ENCODE measurements at places on chromosomes 13 and 19.
A peak's percentile ranks its signal among the peaks of the same experiment; 100 is the strongest.

DNA sequence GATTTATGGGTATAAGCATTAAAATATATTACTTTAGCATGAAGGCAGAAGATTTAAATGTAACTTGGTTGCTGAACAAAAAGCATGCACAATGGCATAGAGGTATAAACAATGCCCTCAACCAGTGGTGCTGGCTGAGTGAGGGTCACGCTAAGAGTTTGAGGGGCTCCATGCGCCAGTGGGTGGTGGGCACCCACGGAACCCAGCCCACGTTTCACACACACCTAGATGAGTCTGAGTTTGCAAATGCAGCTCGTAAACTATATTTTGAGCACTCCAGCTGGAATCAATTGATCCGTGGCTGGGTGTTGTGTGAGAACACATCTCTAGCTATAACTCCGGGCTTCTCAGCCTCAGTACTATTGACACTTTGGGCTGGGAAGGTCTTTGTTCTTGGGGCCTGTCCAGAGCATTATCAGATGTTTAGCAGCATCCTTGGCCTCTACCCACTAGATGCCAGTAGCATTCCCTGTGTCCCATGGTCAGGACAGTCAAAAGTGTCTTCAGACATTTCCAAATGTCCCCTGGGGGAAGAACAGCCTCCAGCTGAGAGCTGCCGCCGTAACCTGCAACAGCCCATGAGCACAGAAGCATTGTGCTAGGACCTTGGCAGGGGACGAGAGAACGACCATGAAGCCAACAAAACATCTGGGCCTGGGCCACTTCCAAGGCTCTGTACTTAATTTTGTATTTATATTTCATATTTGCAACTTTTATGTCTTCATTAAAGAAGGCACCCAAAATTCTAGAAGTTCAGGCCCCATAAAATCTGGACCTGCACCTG, 108.1 kb upstream of the SOX1 start:
- DNase-seq = no peak

- DNase-seq = no peak
Measured at GRCh38 chr13:75309981-75310580, 171.9 kb downstream of the TBC1D4 start.

DNA sequence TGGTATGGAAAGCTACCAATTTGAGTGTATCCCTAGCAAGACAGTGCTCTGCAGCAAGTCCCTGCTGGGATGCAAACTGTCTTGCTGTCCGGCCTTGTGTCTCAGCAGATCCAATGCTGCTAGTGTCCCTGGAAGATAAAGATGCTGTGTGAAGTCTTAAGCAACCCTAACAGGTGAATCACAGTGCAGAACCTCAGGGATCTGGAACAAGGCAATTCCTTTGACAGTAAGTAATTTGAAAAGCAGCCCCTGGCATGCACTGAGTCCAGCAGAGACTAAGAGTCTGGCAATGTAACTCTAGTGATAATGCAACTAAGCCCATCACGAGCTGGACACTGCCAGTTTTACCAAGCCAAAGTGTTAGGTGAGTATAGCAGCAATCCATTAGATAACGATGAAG, 1.7 kb upstream of the UCHL3 start:
- DNase-seq = no peak

GRCh38 chr13:58728126-58728525, 1096.6 kb downstream of the PCDH17 start:
- DNase-seq = no peak

GRCh38 chr19:53311044-53311443, 22.5 kb upstream of the ZNF845 start:
- DNase-seq = no peak

- no peak for DNase-seq
Measured at GRCh38 chr13:110276553-110276950, 30.4 kb downstream of the COL4A1 start.

- DNase-seq = no peak
Measured at GRCh38 chr19:35040826-35041547, 534 bp upstream of the HPN start.

DNA sequence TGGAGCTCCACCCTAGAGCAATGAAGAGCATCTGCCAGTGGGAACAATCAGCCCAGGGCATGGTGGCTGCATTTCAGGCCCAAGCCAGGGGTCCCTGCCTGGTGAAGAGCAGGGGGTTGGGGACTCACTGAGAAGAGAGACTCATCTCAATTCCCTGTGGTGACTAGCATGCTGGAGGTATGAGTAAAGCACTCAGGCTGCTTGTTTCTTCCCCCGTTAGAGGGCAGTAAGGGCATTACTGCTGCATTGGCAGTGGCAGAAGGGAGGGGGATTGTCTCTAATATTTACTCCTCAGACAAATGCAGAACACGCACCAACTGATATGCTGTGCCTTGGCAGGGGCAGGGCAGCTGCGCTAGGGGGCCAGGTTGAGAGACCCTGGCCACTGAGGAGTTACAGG, 329.1 kb downstream of the SLITRK5 start:
- no peak for DNase-seq

DNA sequence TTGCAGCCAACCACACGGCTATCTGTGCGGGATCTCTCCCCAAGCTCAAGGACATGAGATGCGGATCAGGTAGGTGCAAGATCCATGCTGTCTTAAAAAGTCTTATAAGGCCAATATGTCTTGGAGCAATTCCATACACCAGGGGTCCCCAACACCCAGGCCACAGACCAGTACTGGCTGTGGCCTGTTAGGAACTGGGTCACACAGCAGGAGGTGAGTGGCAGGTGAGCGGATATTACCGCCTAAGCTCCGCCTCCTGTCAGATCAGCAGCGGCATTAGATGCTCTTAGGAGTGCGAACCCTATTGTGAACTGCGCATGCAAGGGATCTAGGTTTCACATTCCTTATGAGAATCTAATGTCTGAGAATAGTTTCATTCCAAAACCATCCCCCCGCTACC, 68.8 kb upstream of the ZNF599 start:
- DNase-seq = no peak

- no peak for DNase-seq
Measured at GRCh38 chr13:47594833-47595232, 406.2 kb downstream of the SUCLA2 start.

DNA sequence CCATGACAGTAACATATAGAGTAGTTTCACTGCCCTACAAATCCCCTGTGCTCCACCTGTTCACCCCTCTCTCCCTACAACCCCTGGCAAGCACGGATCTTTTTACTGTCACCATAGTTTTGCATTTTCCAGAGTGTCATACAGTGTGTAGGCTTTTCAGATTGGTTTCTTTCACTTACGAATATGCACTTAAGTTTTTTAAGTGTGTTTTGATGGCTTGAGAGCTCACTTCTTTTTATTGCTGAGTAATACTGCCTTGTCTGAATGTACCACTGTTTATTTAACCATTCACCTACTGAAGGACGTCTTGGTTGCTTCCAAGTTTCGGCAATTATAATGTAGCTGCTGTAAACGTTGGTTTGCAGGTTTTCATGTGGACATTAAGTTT, 175.1 kb downstream of the ITGBL1 start:
- DNase-seq = no peak

DNA sequence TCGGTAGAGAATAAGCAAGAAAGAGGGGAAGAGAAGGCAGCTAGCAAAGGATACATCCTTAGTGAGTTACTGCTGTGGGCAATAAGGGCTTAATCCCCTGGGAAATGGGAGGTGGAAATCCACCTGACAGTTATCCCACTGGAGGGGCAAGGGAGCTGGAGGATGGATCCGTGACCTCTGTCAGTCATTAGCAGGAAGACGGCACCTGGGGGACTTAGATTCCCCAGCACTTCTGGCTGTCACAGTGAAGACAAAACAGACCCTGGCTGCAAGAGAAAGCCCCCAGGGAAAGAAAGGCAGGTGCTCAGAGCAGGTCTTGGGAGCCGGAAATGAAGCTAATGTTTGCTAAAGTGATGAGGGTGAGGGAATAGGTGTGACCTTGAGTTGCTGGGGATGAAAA, 70.4 kb upstream of the MRI1 start:
- DNase-seq = no peak

DNA sequence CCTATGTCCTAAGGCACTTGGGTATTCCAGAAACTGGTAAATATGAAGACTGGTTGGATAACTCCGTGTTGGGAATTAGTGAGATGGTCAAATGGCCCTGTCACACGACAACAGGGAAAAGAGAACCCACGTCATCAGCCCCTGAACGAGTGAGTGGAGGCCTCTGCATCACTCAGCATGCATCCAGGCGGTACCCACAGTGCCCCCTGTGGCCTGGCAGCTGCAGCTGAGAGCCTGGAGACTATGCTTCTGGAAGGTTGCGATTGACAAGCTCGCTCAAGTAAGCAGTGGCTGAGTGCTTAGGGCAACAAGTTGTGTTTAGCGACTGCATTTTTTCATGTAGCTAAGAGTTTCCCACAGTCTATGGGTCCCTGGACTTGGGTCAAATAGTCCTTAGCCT, 55.9 kb downstream of the COL4A2 start:
- no peak for DNase-seq

DNA sequence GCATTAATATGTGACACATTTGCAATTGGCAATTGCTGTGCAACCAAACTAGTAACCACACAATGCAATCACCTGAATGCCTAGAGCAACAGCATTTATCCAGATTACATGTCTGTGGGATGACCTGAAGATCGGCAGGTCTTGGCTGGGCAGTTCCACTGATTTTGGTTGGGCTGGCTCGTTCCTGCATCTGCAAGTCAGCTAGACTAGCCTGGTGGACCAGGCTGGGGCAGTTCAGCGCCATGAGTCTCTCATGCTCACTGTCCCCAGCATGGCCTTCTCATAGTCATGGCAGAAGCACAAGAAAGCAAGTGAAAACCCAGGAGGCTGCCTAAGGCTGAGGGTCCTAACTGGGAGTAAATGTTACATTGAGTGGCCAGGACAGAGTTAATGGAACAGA, 229.1 kb upstream of the TSHZ3 start:
- no peak for DNase-seq

GRCh38 chr19:39631626-39632025, 24.1 kb upstream of the LGALS16 start:
- no peak for DNase-seq

DNA sequence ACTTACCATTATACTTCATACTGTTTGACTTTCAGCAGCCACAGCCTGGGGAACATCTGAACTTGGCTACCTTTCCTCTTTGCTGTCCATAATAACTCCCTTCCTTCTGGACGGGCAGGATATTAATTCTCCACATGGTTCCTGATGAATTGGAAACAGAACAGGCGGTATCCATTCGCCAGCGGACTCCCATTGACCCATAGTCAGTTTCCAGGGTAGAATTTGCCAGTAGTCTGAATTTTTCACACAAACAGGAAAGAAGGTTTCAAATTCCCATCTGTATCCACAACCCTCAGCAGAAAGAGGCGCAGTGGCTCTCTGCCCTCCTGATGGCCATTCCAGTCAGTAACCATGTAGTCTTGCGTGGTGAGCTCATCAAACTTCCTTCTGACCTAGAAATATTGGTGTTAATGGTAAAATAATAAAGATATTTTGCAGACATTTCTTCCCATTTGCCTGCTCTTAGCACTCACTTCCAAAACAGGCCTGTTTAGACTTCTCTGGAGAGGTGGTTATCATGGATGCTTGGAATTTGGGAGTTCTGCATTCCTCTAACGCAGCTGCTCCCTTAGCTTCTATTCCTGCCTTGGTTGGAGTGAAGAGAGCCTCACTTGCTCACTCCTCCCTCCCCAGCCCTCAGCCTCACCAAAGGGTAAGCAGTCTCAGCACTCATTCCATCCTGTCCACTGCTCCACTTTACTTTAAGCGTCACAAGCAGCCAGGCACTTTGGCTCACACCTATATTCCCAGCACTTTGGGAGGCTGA, 75.0 kb upstream of the OXGR1 start:
- no peak for DNase-seq

GRCh38 chr19:11346104-11346940, at the start of the genes CCDC159 and TMEM205:
CCDC159 (plus strand) TSS chr19:11346519; CDS start chr19:11346607, 88 bp downstream.
TMEM205 (minus strand) TSS chr19:11346268; CDS start chr19:11345619, 649 bp downstream.
- peak; percentile 93 for DNase-seq

GRCh38 chr19:48881741-48882657, 9.8 kb downstream of the PPP1R15A start:
- no peak for DNase-seq

GRCh38 chr13:101811284-101811839, 358.9 kb downstream of the ITGBL1 start:
- no peak for DNase-seq

DNA sequence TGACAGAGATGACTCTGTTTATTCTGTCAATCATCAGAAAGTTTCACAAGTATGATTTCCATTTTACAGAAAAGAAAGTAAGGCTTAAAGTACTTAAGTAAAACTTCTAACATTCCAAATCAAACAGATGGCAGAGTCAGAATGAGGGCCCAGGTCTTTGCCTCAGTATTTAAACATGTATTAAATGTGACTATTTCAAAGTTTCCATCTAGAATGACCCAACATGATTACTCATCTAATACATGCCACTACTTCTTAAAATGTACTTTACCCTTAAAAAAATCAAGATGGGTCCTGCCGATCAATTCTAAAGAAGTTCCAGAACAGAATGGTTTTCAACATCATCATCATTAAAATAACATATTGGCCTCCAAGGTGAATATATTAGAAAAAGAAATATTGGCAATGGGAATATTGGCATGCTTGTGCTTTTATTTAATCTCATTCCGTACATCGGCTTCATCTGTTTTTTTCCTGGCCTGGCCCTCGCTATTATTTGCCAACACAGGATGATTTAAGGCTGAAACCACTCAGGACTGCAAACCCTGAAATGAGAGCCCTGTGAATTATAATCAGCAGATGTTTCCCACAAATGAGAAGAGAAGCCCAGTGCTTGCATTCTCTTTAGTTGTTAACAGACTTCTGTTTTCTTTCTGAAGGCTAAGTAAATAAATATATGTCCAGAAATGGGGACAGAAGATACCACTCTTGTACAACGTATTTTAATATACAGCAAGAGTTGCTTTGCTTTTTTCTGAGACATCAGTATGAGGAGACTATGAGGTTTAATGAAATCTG, 340.0 kb downstream of the DNAJC15 start:
- DNase-seq = no peak

GRCh38 chr13:51818781-51819511, 15.0 kb upstream of the DHRS12 start:
- DNase-seq = no peak

- no peak for DNase-seq
Measured at GRCh38 chr13:49821216-49822009, 28.9 kb upstream of the KPNA3 start.

DNA sequence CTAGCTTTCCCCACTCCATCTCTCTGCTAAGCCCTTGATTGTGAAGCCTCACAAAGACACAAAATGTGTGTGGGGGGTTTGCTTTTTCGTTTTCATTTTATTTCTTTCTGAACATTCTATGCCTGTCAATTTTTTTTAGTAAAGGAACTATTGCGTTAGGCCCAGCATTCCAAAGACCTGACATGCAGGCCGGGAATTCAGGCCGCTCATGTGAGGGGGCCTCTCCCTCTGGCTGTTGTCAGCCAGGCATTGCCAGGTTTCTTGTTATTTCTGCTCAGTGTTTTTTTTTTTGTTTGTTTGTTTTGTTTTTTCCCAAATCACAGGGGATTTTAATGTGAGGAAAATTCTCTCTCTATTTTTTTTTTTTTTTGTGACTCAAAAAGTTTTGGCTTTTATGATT, 10.3 kb upstream of the MEDAG start:
- no peak for DNase-seq

GRCh38 chr13:44755872-44756271, 179.7 kb upstream of the TSC22D1 start:
- DNase-seq = no peak
